ENCODE measurements at places on chromosomes 11 and 22. TPM values are rescaled to one million over a fixed set of nuclear protein-coding genes. Genes with fewer than 3 reads are reported as not detected.

DNA sequence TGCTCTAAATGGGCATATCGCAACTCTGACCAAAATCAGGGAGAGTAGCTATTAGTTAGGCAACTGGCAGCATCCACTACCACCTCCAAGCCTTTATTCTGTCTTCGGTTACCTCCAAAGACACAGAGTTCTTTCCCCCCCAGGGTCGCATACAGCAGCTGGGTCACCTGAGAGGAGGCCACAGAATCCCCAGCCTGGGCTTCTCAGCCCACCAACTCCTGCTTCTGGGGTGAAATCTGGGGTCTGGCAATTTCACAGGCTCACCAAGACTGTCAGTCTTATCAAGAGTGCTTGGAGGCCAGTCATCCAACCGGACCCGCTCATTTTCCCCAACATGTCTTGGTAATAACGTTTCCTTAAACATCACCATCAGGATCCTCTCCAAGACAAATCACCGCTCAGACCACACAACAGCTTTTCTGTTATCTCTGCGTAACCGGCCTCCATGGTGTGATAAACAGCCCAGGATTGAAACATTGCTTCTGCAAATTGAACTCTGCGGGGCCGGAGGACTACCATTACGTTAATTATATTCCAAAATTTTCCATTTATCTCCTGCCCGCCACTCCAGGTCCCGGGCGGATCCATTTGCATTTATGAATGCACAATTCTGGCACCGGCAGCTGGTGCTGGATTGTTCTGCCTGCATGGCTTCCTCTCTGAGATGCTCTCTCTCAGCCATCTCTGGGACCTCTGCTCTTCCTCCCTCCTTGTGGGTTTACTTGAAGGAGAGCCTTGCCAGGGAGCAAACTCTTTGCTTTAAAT is 35.6 kb downstream of the RTL6 start:
- no peak overlapping the region for H3K4me3 ChIP-seq
- no peaks in the 10 kb centered on the region for H3K27me3 ChIP-seq
- no peak overlapping the region for H3K27ac ChIP-seq
- no peaks in the 10 kb centered on the region for H3K36me3 ChIP-seq
- no peak for DNase-seq

DNA sequence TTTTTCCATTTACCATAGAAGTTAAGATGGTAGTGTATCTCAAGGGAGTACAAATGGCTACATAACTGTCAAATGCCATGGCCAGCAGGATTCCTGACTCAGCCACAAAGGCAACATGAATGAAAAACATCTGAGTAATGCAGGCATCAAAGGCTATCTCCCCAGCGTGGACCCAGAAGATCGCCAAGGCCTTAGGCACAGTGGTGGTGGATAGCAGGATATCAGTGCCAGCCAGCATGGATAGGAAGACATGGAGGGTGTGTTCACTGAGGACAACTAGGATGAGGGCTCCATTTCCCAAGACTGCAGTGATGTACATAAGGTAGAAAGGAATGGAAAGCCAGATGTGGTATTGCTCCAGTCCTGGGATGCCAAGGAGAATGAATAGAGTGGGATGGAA is 18.0 kb downstream of the OR52B2 start:
- no peaks in the 10 kb centered on the region for H3K27me3 ChIP-seq
- H3K36me3 ChIP-seq: no peaks in the 10 kb centered on the region
- no peak for DNase-seq
- no peak overlapping the region for H3K4me3 ChIP-seq
- no peaks in the 10 kb centered on the region for H3K4me1 ChIP-seq

- no peaks in the 10 kb centered on the region for H3K27me3 ChIP-seq
- no peak overlapping the region for H3K4me3 ChIP-seq
- peak; percentile 76 for DNase-seq
- H3K36me3 ChIP-seq: no peaks in the 10 kb centered on the region
- H3K4me1 ChIP-seq: peaks cover 19% of the 10 kb centered on the region
Measured at GRCh38 chr22:32534252-32535235, 59.9 kb downstream of the FBXO7 start.

FGF4 gene
- not detected for total RNA-seq

GRCh38 chr11:1005928-1006327 is 30.6 kb downstream of the MUC6 start:
- H3K36me3 ChIP-seq: peaks cover 7% of the 10 kb centered on the region
- no peaks in the 10 kb centered on the region for H3K4me1 ChIP-seq
- no peak overlapping the region for H3K4me3 ChIP-seq

DNA sequence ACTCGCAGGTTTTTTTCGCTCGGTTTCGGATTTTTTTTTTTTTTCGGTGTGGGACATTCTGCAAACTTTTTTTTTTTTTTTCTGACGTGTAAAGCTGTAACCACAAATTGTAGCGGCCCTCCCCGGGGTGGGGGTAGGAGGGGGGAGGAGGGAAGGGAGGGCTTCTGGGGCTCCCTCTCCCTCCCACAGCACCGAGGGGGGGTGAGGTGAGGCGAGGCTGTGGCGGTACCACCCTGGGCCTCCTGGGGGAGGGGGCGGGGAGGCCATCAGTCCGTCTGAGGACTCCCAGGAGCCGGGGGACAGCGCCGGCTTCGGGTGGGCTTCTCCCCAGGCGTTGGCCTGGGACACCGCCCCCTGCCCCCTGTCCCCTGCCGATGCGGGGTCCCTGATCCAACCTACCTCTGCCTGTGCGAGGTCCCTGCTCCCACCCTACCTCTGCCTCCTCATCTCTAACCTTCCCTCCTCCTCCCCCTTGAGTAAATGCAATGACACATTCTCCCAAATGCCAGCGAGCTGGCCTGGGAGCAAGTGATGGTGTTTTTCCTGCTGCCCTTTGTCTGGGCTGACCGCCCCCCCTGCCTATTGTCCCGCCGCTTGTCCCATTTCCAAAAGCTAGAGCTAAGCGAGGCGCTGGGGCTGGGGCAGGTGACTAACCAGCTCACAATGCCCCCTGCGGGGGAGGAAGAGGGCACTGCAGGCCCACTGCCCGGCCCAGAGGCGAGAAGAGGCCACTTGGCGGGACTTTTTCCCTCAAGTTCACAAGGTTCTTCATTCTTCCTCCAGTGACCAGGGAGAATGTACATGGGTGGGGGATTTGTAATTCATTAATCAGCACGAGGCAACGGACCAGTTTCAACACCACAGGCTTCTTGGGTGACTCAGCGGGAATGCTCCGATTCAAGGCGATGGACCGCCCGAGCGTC is 511 bp upstream of the CLCF1 start:
- no peaks in the 10 kb centered on the region for H3K27me3 ChIP-seq
- DNase-seq: peak; percentile 80

DNA sequence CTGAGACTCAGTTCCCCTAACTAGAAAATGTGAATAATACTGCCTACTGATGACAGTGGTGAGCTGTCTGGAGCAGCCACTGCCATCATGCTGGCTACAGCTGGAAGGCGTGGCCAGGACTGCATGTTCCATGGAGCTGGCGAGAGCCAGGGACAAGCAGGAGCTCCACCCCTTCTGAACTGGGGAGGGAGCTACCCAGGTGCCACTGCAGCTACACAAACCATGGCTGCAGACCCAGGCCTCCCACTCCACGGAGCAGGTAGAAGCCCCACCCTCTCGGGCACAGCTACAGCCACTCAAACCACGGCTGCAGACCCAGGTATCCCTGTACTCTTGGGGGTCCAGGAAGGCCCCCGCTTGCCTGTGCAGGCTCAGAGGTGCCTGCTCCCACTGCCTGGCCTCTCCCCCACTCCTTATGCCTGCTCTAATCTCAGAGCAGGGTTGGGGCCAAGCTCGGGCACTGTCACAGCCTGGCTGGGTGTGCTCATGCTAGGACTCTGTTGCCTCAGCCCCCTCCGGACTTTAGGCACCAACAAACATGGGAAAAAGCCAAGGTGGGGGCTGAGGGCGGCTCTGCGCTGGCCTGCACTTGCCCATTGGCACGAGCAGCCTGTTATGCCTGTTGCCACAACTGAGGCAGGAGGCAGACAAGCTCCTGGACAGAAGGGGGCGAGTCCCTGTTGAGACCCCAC is 51.7 kb downstream of the RAB30 start:
- H3K27ac ChIP-seq: no peak overlapping the region
- no peaks in the 10 kb centered on the region for H3K27me3 ChIP-seq
- DNase-seq: no peak
- no peak overlapping the region for H3K4me3 ChIP-seq

All from right lobe of liver (tissue), 6 donors.